Smooth muscle cell of trachea (primary cell): ENCODE measurements at places on chromosomes 5 and 9. TPM values are rescaled to one million over a fixed set of nuclear protein-coding genes. Genes with fewer than 3 reads are reported as not detected.

Gene GAPVD1
- total RNA-seq = 51.3 and 59.8 TPM in 2 replicates

Gene BAAT
- not detected in 2 replicates for total RNA-seq

Gene TESK1
- 7.3 and 15.7 TPM in 2 replicates for total RNA-seq

Gene TRIM52
- total RNA-seq = 6.8 and 12.5 TPM in 2 replicates

Gene PCDHGA8
- total RNA-seq = 3.9 and 5.6 TPM in 2 replicates

Gene ABO
- not detected in 2 replicates for total RNA-seq

Gene MSH3
- 14.2 and 18.3 TPM in 2 replicates for total RNA-seq

Gene BRINP1
- total RNA-seq = under 0.01 TPM in 2 replicates

Gene PCDHB16
- 0.15 and 0.50 TPM in 2 replicates for total RNA-seq

Gene TMEM252
- total RNA-seq = not detected in 2 replicates

Gene PRUNE2
- 10.6 and 11.4 TPM in 2 replicates for total RNA-seq

Gene OTULIN
- 24.1 and 28.4 TPM in 2 replicates for total RNA-seq

Gene SLC36A2
- not detected in 2 replicates for total RNA-seq

Gene KDM3B
- 43.2 and 55.0 TPM in 2 replicates for total RNA-seq

Gene CCNI2
- total RNA-seq = not detected in 2 replicates

Gene MYOZ3
- 0.44 and 1.5 TPM in 2 replicates for total RNA-seq
